ENCODE measurements at places on chromosomes 1 and 21.

DNA sequence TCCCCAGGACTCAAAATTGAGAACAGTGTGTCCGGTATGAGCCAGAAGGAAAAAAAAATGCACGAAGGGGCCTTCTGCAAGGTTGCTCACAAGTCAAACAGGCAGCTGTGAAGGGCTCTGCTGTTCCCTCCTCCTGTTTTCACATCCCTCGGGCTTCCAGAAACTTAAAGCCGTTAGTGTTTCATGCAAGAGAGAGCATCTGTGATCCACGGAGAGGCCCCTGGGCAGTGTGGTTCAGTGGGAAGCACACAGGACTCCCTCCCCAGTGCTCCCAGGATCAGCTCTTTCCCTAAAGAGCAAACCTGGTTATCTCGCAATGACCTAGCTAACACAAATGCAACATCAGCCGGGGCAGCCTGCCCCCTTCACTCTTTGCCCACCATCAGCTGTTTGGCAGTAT is 2.9 kb upstream of the MATN1 start:
- DNase-seq, result no peak

DNA sequence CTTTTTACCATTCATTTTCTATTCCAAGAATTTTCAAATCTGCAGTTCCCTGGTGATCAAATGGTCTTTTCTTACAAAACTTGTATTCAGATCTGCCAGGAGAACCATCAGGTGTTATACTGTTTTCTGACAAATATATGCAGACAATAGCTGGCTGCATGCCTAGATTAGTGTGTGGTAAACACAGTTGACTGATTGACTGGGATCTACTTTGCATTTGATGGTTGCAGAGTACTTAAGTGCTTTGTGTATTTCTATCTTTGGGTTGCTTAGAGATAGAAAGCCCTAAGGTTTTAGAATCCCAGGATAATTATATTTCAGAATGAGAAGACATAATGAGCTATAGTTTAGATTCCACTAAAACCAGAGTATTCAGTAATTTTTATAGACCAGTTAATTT is 102.0 kb upstream of the CHODL start:
- DNase-seq, result no peak

DNA sequence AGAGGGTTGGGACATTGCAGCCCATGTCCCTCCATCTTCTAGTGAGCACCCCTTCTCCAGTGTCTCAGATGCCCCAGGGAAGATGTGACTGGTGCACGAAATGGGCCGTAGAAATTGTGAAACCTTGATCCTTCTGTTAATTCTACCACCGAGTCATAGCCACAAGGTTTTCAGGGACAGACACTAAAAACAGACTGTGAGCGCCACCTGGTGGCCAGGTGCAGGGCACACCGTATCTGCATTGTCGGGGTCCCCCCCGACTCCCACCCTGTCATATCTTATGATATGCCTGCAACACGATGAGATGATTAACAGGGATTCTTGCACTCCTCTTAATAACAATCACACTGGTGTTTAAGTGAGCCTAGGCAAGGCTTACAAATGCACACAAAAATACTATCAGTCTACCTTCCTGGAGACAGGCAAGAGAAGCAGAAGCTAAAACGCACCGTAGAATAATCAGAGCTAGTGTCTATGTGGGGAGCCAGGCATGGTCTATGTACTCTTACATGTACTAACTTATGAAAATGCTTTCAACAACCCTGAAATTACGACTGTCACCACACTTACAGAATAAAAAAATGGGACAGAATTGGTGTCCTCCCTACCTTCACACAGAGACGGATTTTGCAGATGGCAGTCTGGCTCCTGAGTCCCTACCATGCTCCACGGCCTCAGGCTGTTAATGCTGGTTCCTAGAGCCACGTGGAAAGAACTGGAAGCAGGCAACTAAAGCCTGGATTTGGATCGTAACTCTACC is 57.9 kb downstream of the FHAD1 start:
- DNase-seq, result peak; percentile 46

DNA sequence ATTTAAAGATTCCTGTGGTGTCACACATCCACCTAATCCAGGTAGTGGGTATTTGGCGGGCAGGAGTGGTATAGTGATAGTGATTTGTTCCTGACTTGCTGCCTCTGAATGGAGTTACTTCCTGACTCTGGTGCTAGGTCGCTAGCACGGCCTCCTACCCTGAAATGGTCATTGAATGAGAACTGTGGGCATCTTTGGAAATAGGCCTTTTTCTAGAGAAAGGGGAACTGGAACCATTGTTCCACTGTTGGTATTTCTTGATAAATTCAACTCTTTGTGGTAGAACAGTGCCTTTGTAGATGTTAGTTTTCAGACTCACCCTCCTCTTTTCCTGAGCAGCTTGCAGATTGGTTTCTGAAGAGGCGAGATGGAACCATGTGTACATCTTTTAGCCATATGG is 1.5 kb downstream of the QSOX1 start:
- DNase-seq, result no peak

DNA sequence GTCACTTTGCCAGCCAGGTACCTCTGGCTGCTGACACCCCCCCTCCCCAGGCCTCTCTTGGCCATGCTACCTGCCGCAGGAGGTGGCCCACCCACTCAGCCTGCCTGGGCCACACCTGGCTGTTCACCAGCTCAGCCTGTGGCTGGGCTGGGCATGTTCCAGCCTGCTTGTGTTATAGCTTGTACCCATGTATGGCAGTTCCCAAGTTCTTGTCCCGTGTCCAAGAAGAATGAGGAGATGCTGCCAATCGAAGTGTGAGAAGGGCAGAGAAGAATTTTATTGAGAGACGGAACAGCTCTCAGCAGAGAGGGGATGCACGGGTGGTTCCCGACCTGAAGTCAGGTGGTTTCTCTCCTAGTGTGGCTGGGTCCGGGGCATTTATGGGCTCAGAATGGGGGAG is 3.9 kb upstream of the MMEL1 start:
- DNase-seq, result no peak

- no peak for DNase-seq
Measured at GRCh38 chr1:81660286-81660685, 140.4 kb upstream of the ADGRL2 start.

DNA sequence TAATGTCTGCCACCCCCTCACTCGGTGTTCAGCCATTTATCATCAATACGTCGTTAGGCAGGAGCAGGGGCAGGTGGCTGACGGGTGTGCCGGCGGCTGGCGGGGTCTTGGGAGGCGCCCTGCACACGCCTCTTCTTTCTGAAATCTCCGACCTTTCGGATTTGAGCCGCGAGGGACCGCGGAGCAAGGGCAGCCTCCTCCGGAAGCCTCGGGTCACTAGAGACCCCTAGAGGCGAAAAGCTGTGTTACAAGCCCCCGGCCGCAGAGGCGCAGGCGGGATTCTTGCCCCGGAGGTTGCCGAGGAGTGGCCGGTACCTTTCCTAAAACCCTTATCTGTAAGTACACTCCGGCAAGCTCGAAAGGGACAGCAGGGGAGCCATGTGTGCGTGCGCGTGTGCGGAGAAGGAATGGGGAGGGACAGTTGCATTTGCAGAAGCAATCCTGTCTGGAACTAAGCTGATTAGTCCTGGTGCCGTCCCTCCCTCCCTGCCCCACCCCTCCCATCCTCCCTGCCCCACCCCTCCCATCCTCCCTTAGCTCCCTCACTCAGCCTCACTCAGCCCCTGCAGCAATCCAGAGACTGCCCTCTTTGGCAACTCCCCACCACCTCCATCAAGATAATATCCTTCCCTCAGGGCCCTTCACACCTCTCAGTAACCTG is 11.0 kb downstream of the BRINP2 start:
- peak; percentile 0 for DNase-seq

DNA sequence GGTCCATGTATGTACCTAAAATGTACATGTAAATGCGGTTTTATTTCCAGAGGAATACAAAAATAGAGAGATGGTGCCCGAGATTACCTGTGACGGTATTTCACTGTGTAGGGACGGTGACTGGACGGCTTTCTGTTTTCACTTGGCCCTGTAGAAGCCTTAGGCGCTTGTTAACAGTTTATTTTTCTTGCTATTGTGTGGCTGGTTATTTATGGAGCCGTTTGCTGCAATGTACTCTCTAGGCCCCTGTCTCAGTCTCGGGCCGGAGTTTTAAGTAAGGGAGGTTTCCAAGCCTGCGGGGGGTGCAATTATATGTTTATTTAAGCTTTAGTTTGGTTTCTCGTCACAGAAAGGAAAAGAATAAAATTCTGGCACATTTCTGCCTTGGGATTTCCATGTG is 413 bp downstream of the EFCAB7 start:
- DNase-seq, result no peak

- DNase-seq, result no peak
Measured at GRCh38 chr1:2801535-2802291, at the start of gene TTC34. TSS of gene TTC34 (minus strand) at chr1:2801693. CDS start at chr1:2800827, 866 bp downstream.

DNA sequence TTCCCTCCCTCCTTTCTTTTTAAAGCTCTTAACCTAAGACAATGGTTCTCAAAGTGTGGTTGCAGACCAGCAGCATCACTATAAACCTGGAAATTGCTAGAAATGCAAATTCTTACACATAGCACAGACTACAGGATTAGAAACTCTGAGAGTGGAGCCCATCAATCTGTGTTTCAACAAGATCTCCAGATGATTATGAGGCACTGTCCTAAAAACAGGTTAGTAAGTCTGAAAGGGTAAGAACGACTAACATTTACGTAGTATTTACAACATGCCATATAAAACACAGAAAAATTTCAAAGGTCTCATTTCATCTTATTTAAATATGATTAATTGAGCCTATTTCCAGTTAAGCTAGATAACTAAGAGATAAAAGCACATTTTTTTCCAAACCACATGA is 138.8 kb downstream of the COP1 start:
- no peak for DNase-seq

DNA sequence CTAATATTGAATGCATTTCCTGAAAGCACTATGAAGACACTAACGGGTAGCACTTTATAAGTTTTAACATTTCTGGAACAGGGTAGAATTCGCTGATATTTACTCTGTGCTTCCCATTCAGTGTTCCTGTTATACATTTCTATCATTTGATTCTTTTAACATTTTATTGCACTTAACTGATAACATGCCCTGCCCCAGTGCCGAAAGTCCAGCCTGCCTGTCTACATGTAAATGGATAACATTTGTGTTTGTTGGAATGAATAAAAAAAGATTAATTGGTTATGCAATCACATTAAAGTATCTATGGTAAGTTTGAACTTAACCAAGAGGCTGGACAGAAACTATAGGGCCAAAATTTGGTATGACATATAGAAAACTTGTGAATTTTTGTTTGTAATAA is 790.5 kb upstream of the TPTE start:
- no peak for DNase-seq

DNA sequence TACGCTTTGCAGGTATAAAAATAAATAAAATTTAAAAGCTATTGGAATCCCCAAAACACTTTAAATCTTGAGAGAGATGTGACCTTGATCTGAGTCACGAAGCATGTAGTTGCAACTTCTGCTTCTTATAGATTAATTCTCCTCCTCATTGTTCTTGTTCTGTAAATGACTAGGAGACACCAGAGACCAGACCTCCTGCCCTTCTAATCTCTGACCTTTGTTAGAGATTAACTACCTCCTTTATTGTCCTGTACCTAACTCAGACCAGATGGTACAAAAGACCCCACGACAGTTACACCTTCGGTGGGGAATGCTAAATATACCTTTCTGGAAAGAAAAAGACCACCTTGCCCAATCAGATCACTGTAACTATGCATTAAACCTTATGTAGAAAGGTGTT is 76.9 kb upstream of the NEK2 start:
- DNase-seq, result no peak

GRCh38 chr1:88900883-88901282 is 9.5 kb upstream of the GTF2B start:
- DNase-seq, result no peak

GRCh38 chr1:169117014-169117413 is 10.5 kb downstream of the ATP1B1 start:
- no peak for DNase-seq

- no peak for DNase-seq
Measured at GRCh38 chr1:3137111-3138100, 68.4 kb downstream of the PRDM16 start.

DNA sequence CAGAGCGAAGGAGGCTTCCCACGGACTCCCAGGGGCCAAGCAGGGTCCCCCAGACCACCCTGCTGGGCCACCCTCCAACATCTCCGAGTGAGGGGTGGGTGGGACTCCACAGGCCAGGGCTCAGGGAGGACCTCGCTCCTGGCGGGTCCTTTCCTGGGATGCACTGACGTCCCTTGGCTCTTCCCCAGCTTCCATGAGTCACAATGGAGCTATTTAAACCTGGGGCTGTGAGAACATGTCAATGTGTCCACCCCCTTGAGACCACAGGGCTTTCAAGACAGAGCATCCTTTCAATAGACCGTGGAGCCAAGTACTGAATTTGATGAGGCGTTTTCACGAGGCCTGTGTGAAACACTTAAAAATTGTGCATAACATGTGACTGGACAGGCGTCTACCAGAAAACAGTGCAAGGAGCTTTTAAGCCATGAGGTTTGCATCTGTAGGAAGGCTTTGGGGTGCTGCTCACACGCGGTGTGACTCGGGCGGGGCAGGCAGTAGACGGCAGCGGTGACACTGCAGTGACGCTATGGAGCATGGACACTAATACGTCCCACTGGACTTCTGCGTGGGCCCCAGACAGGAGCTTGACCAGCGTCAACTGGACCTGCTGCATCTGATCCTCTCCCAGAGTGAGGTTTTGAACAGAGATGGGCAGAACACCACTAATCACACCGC is 24.1 kb upstream of the NPHP4 start:
- no peak for DNase-seq

DNA sequence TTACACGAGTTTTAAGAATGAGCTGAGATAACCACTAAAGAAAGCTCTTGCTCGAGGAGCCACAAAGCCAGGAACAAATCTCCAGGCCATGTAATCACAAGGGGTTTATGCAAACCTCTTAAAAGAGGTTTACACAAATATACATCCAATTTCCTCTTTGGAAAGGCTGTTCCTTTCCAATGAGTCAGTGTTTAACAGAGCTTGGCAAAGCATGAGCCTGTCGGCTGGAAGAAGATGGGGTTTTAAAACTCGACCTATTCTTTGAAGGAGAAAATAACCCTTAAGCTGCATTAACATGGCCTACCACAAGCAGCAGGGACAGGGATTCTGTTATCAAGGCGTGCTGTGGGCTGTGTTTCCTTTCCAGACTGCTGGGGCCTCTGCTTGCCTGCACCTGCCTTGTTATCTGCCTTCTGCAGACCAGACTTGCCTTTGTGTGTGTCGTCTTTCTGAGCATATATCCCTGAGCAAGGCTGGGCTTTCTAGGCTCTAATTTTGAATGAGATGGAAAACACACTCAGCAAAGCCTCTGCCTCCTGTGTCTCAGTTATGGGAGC is 40.6 kb upstream of the CYP2J2 start:
- DNase-seq, result no peak

DNA sequence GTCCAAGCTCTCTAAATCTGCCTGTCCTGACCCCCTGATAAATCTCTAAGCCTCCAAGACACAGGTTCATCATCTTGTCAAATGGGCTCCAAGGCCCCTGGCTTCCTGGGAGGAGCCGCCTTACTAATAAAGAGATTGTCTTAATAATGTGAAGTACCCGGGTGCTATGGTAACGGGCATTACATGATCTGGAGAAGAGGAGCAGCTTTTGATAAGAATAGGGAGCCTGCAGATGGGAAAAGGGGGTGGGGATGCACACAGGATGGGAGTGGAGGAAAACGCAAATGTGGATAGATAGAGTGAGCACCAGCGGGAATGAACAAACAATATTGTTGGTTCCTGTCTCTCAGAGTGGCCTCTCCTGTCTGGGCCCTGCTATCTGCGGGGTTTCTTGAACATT is 11.9 kb upstream of the RXRG start:
- DNase-seq, result no peak

GRCh38 chr1:203239526-203240305 is 10.2 kb upstream of the CHIT1 start:
- no peak for DNase-seq
